Activated CD4-positive, alpha-beta T cell treated with anti-CD3 and anti-CD28 coated beads for 4 hours (primary cell): ENCODE measurements at places on chromosomes 2 and 18.

DNA sequence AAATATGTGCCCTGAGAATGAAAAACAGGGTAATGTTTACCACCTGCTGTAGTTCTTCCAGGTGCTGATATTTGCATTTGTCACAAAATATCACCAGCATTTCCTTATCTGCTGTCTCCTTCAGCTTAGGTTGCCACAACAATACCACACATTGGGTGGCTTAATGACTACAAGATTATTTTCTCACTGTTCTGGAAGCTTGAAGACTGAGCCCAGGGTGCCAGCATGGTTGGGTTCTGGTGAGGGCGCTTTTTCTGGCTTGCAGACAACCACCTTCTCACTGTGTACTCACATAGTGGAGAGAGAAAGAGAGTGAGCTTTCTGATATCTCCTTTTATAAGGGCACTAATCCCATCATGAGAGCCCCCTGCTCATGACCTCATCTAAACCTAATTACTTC, 407.5 kb upstream of the RGPD4 start:
- no peak for DNase-seq

DNA sequence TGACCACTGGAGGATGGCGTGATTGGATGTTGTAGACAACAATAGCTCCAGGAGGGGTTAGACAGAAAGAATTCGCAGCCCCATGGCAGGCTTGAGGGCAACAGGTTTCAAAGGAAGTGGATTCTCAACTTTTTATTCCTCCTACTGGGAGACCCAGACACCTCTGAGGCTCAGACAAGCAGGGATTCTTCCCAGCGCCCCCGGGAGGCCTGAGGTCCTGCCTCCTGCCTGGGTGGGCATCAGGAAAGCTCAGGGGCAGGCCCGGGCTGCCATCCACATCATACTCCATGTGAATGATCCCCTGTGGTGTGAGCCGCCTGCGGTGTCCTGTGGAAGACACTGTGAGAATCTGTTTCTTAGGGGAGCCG, 203.5 kb downstream of the CYP26B1 start:
- no peak for DNase-seq

DNA sequence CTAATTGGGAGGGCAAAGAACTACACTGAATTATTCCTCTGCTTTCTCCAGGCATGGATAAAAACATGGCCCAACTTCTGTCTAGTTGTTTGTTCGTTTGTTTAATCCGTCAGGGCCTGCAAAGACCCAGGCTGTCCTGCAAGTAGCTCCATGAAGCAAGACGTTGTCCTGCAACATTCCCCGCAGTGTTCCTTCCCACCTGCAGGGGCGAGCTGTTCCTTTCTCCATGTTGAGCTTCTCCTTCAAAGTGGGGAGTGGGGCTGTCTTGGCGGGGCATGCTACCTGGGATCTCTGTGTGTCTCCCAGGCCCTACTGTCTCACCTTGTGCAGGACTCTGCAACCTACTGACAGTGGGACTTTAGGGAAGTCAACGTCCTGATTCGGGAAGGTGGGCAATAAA, 264.0 kb upstream of the SMIM21 start:
- DNase-seq, result no peak

DNA sequence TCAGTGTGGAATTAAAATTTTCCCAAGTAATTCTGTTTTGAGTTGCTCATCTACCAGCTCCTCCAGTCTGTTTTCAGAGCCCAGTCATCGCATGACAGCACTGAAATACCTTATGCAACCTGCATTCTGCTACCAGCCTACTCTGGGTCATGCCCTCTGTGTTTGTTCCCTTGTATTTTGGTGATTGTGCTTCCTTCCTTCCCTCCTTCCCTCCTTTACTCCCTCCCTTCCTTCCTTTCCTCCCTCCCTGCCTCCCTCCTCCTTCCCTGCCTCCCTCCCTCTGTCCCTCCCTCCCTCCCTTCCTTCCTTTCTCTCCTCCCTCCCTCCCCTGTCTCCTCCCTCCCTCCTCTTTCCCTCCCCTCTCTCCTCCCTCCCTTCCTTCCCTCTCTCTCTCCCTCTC, 289.6 kb downstream of the CDH2 start:
- DNase-seq, result no peak

DNA sequence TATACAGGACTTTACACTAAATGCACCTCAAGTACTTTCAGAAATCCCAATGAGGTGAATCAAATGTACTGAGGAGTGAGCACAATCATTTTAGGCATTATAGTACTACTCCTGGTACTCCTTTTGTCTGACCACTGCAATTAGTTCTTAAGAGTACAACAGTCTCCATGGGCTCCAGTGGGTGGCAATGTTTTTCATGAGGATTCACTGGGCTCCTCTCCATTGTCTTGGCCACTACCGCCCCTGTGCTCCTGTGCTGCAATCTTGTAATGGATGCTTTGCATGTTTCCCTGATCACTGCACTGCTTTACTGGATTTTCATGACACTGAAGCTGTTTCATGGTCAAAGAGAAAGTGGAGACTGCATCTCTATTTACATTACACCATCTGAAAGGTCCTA, 268.5 kb upstream of the ZSWIM2 start:
- DNase-seq, result no peak

DNA sequence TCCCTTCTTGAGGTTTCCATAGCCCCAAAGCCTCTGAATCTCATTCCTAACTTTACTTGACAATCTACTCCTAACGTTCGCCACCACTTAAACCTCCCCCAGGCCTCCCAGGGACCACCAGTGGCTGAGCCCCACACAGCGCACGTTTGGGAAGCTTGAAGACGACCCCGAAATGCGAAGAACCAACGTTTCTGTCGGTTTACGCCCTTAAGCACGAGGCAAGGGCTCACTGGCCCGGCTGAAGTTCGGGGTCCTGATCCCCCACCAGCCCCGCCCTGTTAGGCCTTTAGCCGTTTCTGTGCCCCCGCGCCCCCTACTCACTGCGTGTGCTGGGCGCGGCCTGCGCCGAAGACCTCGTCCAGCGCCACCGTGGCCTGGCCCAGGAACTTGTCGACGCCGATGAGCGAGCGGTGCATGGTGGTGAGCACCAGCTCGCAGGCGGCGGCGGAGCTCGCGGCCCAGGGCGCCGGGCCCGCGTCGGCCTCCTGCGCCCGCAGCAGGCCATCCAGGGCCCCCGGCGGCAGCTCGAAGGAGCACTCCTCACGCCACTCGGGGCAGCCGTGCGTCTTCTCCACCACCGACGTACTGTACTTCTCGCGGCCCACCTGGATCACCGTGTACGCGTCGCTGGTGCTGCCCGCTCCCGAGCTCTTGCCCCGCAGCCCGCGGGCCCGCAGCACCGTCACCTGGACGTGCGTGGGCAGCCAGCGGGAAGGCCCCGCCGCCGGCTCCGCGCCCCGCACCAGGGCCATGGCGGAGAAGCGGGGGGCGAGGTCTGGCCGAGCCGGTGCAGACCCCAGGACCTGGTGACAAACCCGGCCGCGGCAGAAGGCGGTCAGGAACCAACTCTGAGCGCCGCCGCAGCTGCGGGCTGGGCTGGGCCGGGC, 479 bp downstream of the RAB11FIP5 start:
- peak; percentile 25 for DNase-seq
